B cell (primary cell): ENCODE measurements at places on chromosomes 5 and 9.

GRCh38 chr9:88799541-88800328 lies 191.5 kb upstream of the S1PR3 start:
- DNase-seq, result no peak

DNA sequence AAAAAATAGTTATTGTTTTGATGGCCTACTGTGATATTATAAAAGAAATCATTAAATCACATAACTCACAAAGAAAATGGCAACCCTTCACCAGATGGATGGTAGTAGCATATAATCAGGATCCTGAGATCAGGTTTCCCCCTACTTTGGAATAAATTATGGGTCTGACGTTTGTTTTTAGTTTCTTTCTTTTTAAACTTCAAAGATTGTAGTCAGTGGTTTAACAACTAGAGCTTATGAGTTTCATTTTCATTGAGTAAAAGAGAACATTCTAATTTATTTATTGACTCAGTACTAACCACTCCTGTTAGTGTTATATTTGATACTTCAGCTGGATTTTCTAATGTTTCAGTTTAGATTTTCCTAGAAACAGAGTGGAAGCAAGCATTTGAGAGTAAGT lies 218.0 kb upstream of the PCSK5 start:
- DNase-seq, result no peak

- DNase-seq, result no peak
Measured at GRCh38 chr5:56985936-56986625, 34.2 kb upstream of the MIER3 start.

DNA sequence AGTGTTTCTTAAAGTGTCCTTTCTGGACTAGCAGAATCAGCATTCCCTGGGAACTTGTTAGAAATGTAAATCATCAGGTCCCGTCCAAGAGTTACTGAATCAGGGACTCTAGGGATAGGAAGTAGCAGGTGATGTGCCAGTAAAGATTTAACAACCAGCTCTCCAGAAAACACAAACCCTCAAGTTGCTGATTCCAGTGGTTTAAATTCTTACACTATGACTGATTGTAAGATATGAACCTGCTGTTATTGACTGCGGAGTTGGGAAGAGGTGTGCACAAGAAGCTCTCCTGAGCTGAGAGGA lies 39.1 kb upstream of the BASP1 start:
- DNase-seq, result no peak

DNA sequence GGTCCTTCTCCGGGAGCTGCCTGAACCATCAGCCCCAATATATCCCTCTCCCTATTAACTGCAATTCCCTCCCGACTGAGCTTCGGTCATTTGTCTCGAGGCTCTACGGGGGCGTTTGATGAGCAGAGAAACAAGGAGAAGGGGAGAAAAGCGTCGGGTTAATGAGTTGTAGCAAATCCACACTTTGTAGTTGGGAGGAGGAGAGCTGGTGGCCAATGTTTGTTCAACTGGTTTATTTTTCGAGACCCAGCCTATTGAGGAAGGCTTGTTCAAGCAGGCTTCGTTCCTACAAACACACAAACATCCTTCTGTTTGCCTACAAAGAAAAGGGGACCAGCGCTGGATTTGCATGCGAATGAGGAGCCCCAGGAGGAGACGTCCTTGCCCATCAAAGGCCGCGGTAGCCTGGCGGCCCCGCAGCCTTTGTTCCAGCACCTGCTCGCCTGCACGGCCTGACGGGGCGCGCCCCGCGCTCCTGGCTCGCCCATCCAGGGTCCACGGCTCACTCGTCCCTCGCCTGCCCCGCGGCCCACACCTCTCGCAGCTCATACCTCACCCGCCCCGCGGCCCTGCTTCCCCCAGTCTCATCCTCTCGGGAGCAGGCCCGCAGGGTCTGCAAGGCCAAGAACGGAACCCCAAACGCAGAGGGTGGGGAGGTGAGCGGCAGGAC lies 4.6 kb downstream of the FOXD1 start:
- DNase-seq, result no peak

- no peak for DNase-seq
Measured at GRCh38 chr9:127407492-127407843, 10.5 kb downstream of the SLC2A8 start.

- no peak for DNase-seq
Measured at GRCh38 chr5:178899289-178899688, 3.6 kb downstream of the ZFP2 start.

GRCh38 chr5:131749723-131750470 lies 46.9 kb downstream of the FNIP1 start:
- no peak for DNase-seq
